ENCODE measurements at places on chromosomes 2 and 18.
A peak's percentile ranks its signal among the peaks of the same experiment; 100 is the strongest.

DNA sequence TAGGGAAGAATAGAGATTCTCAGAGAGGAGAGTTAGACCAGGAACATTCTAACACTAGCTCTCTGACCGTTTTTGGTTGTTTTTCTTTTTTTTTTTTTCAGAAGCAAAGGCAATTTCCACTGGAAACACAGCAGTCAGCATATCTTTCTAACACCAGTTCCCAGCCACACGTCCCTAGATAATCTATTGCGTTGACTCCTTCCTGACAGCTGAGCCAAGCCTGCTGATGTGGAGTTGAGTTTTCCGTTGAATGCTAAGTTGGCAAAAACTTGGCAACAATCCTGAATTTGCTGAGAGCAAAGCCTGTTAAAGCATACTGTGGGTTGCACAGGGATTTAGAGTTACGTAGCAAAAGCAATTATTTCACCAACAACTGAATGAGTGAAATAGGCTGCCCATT, 19.3 kb downstream of the GAD1 start:
- DNase-seq, result no peak

GRCh38 chr2:112957511-112957910, 20.3 kb upstream of the IL36G start:
- no peak for DNase-seq

- no peak for DNase-seq
Observed at GRCh38 chr2:12083081-12083581, 336.7 kb downstream of the LPIN1 start.

DNA sequence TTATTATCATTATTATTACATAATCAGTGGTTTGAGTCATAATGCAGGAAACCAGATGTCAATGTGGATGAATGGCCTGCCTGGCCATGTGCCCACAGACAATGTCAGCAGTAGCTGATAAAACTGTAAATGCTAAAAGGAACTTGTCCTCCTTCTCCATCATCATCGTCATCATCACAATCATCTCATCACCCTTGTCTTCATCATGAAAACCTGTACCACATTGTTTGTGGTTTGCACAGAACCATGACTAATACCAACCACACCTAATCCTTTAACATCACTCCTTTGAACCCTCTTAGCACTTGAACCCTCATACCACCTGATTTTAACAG, 96.0 kb downstream of the HNMT start:
- DNase-seq, result peak; percentile 12

DNA sequence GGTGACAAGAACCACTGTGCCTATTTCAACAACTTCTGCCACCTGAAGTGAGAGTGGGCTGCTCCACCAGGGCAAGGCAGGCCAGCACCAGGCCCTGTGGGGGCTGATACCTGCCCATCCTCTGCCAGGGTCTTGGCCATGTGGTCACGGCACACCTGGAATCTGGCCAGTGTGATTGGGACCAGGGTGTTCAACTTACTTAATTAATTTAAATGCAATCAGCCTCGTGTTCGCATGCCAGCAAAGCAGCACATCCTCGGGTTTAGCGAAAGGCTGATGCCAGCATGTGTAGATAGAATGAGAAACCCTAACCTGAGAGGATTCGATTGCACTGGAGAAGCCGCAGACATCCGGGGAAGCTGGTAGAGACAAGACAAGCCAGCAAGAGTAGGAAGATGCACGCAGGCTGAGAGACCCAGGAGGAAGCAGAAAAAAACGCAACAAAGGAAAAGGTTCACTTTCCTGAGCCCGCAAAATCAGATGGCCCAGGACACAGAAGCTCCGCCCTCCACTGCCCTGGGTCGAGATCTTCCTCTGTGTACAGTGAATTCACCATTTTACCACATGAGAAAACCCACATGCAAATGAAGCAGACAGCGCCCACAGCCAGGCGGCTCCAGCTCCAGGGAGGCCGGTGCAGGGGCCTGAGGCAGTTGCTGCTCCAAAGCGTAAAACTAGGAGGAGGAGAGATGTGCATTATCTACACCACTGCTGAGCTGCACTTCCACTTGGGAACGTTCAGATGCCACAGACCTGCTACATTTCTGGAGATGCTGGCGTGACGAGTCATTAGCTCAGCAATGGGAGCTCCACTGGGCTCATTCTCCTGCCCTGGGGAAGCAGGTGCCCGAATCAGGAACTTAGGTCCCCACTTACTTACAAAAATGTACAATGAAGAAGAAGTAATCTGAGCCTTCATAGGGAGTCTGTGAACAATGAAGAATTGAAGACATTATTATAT, 92.1 kb downstream of the TMEM18 start:
- no peak for DNase-seq

GRCh38 chr2:180562378-180562777, 418.0 kb upstream of the UBE2E3 start:
- DNase-seq, result no peak

All from hepatic stellate cell (primary cell).